ENCODE measurements at places on chromosomes 7 and 10.

GRCh38 chr10:74586088-74586585 is 240.3 kb upstream of the KAT6B start:
- peak; percentile 21 for DNase-seq

DNA sequence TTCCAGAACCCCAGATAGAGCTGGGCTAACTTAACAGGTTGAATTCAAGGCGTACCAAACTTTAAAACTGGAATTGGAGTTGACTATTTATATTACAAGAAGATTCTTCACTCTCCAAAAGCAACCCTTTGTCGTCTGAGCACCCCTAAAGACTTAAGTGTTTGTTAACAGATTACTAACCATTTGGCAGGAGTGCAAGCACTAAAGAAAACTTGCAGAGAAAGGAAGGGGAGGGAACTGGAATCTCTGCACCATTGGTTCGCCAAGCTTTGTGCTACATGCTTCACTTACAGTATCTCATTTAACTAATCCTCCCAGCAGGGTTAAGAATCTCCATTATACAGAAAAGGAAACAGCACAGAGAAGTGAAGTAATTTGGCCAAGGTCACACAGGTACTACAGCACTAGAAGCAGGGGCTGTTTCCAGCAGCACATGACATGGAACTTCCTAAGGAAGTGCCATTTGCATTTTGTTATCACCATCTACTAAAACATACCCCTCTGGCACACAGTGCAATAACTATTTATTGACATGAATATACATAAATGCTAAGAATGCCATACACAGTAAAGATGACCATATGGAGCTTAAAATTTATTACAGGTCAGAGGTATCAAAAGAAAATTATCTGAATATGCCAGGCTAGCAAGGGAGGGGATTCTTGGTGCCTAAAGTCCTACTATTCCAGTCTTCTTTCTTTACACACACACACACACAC is 201.2 kb downstream of the KCNMA1 start:
- no peak for DNase-seq

DNA sequence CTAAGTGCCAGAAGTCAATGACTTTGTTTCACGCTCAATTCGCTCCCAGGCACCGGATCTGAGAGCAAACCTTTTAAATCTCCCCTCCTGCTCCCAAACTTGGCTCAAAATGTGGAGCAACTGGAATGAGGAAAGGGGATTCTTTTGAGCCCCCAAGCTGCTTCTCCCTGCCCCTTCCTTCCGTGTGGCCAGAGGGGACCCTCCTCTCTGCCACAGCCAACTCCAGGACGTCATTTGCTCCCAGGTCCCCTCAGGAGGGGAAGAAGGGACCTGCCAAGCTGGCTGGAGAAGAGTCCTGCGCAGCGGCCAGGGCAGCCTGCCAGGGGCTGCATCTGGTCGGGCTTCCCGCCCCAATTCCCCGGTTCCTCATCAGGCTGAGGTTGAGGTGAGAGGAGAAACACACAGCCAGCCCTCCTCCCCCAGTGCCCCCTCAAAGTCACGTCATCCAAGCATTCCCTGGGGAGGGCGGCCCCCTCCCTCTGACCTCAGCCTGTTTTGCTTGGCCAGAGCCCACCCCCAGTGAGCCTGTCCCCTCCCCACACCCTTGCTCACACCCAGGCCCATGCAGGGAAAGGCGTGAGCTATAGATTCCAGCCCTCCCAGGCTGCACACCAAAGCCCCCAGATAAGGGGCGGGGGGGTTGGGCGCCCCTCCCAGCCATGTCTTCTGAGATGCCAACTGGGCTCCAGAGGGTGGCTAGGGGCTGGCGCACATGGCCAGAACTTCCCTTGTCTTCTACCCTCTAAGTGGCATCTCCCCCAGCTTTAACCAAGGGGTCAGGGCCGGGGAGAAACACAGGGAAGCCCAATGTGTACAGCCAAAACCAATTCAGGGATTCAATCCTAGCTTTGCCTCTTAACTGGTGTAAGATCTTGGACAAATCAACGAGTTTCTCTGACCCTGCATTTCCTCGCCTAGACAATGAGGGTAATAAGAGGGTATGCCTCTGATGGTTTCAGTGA is 35.0 kb downstream of the SH3PXD2A start:
- DNase-seq = no peak

DNA sequence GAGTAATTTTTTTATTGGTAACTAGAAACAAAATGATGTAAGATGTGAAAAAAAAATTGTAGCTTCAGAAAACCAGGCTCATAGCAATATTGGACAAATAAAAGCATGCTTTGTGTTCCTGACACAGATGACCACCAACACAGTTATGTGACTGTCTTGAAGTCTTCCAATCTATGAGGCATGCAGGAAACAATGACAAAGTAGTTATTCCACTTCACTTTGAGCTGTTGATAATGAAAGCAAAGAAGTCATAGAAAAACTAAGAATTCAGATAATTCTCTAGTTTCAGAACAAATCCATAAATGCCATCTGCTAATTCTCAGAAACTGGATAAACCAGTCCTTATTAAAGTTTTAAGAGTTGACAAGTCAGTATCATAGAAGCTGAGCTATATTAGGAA is 378.4 kb upstream of the SEMA3D start:
- DNase-seq = no peak

- no peak for DNase-seq
Measured at GRCh38 chr7:5549096-5549763, 125.6 kb upstream of the TNRC18 start.

DNA sequence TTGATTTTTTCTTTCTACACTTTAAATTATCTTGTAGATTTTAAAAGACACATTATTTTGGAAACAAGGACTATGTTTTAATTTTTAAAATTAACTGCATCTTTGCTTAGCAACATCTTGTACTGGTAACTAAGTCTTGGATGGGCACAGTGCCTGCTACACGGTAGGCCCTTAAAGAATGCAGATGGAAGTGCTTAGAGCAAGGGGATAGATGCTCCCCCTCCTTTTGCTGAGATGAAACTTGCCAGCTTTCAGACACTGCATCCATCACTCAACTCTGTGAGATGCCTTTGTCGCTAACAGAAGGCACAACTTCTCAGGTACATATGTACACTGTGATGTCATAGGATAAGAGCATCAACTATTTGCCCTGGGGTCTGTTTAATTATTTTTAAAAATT is 103.9 kb downstream of the LRRC18 start:
- DNase-seq = no peak

DNA sequence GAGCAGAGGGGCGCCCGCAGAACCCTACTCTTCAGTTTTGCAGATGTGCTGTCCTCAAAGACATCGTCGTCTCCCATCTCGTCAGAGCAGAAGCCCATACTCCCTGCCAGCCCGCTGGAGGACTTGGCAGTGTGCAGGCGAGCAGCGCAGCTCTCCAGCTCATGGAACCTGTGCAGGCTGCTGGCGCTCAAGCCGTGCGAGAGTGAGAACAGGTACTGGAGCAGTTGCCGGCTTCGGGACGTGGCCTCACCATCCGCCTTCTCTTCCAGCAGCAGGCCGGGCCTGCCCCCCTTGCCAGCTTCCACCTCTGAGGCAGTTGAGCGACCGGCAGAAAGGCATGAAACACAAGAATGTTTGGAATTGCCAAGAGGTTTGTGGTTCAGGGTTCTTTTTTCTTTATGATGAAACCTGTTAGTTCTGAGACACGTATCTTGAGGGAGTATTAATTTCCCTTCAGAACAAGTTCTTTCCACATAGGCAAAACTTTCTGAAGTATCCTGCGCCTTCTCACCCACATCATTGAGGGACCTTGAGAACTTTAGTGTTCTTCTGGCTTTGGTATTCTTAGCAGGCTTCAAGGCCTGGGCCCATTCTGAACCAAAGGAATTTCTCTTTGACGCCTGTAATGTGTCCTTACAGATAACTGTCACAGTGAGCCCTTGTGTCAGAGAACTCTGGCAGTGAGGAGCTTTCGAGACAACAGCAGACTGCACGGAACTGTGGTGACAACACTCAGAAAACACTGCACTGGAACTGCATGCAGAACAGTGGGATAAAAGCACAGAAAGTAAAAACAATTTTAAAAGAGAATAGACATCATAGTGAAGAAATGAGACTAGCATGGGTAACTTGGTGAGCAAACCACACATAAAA is 89.5 kb downstream of the ALOX5 start:
- no peak for DNase-seq

GRCh38 chr10:132306864-132307751 is 642 bp downstream of the STK32C start:
- DNase-seq = peak; percentile 31

- DNase-seq = no peak
Measured at GRCh38 chr7:26011039-26011696, 140.8 kb upstream of the NFE2L3 start.

GRCh38 chr10:17479015-17479615 is 24.7 kb upstream of the ST8SIA6 start:
- DNase-seq = no peak

DNA sequence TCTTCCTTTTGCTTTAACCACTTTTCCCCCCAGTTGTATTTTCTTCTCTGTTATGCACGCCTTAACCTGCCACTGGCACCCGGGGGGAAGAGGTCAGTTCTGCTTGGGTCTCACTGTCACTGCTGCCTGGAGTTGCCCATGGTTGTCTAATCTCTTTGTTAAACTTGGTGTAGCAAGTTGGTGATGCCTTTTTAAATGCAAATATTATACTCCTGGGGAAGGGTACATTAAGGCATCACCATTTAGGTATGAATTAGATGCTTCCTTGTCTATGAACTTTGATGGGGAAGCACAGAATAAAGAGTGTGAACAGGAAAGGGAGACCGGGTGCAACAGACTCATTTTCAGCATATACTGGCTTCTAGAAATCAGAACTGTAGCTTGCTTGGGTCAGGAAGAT is 9.1 kb upstream of the SORCS3 start:
- DNase-seq = no peak

DNA sequence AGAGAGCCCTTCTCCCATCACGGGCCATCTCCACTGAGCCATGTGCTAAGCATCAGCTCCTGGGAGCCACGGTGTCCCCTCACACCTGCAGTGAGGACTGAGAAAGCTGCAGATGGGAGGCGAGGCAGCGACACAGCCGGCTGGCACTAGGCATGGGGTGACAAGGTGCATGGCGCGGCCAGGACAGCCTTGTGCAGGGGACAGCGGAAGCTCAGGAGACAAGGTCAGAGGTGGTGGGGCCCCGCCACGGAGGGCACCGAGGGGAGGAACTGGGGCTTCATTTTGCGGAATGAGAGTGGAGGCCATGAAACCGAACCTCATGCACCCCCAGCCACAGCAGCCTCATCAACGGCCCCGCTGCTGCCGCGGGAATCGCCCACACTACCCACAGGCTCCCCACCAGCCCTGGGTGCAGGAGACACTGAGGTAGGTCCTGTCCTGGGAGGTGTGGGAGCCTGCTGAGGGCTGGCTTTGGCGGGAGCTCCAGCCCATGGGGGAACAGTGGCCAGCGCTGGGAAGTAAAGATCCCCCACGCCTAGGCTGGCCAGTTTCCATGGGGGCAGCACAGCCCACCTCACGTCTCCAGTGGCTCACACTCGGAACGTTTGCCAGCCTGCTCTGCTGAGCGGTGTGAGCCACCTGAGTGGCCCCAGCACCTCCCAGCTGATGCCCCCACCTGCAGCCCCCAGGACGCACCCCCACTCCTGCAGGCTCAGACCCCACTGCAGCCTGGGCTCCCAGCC is 71.2 kb upstream of the INSIG1 start:
- DNase-seq = no peak

DNA sequence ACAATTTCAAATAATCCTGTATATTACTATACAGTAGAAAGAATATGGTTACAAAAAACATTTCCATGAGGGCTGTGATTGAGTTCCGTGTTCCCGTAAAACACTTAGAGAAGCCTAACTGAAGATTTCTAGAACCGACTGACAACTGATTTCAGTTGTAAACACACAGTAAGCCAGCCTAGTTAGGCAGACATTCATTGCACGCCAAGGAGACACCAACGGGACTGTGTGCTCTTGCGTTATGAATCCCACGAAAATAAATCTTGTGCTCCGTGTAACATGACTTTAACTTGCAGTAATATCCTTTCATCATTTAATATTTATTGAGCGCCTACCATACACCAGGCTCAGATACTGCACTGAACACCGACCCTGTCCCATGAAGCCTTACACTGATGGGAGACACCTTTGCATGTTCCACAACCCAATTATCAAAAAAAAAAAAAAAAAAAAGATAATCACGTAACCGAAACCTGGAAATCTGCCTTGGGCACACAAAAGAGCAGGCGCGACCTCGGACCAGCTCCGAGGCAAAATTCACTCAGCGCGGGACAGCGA is 420 bp upstream of the KLHL7 start:
- DNase-seq = no peak

DNA sequence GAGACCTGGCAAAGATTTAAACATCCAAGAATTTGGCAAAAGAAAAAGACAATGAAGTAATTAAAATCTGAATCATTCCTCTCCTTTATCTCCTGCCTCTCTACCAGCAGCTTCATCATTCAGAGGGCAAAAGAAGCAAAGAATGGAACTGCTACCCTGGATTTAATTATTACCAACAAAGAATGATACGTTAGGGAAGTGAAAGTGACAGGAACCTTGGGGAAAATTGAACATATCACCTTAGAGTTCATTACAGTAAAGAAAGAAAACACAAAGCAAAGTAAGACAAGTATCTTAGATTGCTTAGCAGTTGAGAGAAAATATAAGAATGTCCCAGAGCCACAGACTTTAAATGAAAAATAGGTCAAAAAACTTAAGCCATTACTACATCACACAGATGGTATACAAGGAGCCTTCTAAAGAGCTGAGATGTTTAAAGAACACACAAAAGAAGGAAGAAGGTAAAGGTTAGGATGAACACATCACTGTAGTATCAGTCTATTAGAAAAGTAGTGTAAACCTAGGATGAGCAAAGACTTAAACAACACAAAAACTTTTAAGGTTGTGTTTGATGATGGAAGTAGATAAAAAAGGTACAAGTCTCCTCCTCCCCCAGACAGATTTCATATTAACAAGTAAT is 17.5 kb downstream of the CTNNA3 start:
- no peak for DNase-seq

DNA sequence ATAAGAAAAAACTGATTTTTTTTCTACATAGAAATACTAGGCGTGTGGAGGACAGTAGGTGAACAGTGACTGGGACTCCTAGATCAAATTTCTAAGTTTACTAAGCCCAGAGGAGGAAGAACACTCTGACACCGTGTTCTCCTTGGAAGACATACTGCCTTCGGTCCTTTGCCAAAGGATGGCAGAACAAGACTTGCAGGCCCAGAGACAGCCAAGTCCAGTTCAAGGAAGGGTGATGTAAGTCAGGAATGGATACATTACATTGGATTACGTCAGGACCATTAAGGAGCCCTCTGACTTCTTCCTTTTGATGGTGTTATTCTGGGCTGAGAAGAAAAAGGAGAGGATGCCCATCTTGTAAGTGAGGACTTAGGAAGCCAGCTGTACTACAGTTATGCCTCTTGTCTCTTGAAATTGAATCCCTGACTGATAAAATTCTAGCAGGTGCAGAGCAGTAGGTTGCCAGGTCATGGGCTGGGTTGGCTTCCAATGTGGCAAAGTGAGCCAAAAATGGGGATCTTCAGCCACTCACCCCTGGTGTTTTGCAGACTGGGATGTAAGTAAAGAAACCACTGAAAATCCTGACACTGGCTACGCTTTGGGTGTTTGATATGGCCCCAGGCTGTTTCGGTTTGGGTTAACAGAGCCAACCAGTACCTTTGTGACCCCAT is 45.1 kb downstream of the RELN start:
- no peak for DNase-seq
